ENCODE measurements at places on chromosomes 5 and 9. TPM values are rescaled to one million over a fixed set of nuclear protein-coding genes. Genes with fewer than 3 reads are reported as not detected.

PDE6A gene
- total RNA-seq = under 0.01 TPM

SH3PXD2B gene
- total RNA-seq = 28.5 TPM

IFNA21 gene
- total RNA-seq = not detected

CARTPT gene
- not detected for total RNA-seq

MZB1 gene
- total RNA-seq = not detected

All from mesangial cell (primary cell).